ENCODE measurements at places on chromosomes 11 and 22. TPM values are rescaled to one million over a fixed set of nuclear protein-coding genes. Genes with fewer than 3 reads are reported as not detected.

The PGA5 gene
- not detected for total RNA-seq

The GLB1L3 gene
- not detected for total RNA-seq

GRCh38 chr11:35012467-35013191 lies 96.2 kb downstream of the PDHX start:
- DNase-seq, result no peak

DNA sequence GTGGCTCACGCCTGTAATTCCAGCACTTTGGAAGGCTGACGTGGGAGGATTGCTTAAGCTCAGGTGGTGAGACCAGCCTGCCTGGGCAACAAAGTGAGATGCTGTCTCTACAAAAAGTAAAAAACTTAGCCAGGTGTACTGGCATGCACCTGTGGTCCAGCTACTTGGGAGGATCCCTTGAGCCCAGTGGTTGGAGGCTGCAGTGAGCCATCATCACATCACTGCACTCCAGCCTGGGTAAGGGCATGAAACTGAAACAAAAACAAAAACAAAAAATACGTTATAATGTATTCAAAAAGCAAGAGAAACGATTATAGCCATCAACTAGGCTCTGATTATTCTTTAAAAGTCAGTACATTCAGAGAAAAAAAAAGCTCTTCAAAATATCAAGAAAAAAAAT lies 62.5 kb downstream of the TCF20 start:
- DNase-seq, result no peak

- DNase-seq, result no peak
These were observed 938 bp downstream of the FXYD6 start for GRCh38 chr11:117875382-117876058.

- DNase-seq, result no peak
These were observed 26.2 kb upstream of the SLC37A2 start for GRCh38 chr11:125036933-125037332.

DNA sequence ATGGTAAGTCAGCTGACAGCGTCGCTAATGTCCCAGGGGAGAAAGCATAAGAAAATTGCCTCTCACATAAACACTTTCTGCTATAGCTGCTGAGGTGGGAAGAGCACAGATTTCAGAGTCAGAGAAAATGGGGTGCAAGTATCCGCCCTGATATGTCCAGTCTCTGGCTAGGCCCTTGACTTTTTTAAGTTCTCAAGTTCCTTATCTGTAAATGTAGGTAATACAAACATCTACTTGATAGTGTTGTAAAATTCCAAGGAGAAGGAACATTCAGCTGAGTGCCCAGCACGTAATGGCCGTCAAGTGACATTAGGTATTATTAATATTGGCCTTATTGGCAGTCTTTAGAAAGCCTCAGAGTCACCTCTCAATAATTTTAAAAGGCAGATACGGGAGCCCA lies 143.6 kb downstream of the NTM start:
- no peak for DNase-seq

Data from dermis microvascular lymphatic vessel endothelial cell (primary cell).